Bronchial epithelial cell (primary cell): ENCODE measurements at places on chromosomes 13 and 19.

GRCh38 chr13:78972561-78972960, 313.6 kb upstream of the OBI1 start:
- DNase-seq = no peak

GRCh38 chr13:99994638-99995020, 13.0 kb downstream of the ZIC2 start:
- no peak for DNase-seq

DNA sequence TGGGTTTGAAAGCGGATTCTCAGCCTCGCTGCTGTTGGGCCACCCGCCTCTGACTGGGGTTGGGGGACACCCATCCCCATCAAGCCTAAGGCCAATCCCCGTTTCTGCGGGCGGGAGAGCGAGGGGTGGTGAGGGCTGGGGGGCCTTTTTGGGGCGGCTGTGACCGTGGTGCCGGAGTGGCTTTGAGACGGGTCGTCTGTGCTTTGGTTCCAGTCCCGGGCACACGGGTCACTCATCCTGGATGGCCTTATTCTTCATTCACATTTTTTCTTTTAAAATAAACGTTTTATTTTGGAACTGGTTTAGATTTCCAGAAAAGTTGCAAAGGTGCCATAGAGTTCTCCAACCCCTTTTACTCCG, 1.6 kb downstream of the ZNRF4 start:
- DNase-seq = no peak

- peak; percentile 9 for DNase-seq
These were observed 549.0 kb downstream of the GPC6 start for GRCh38 chr13:93775507-93776108.

GRCh38 chr13:28538932-28539331, 44.0 kb upstream of the FLT1 start:
- DNase-seq = no peak

- no peak for DNase-seq
These were observed 698 bp downstream of the BLOC1S3 start for GRCh38 chr19:45179072-45179891.

- no peak for DNase-seq
These were observed 91.2 kb downstream of the DOCK9 start for GRCh38 chr13:98886587-98887230.

DNA sequence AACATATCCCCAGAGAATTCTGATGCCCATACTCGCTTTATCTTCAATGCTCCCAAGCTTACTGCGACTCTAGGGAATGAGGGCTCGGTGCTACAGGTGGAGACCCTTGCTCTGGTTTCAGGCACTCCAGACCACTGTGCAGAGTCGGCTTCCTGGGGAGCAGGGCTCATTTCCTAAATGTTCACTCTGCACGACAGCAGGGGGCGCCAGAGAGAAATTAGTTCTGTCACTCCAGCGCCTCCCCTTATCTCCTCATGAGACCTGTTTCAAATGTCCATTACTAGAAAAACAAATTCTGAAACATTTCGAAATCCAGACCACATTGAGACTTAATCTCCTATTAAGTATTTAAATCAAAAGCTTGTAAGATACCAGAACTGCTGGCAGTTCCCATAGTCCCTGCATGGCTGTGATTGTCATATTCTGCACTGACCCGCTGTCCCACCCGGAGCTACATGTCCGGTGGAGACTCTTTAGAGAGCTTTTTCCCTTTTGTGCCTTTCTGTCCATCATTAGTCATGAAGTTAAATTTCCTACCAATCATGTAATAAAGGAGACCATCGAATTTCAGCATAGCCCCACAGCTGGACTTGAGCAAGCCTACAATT, 22.4 kb downstream of the EPSTI1 start:
- DNase-seq = peak; percentile 52

DNA sequence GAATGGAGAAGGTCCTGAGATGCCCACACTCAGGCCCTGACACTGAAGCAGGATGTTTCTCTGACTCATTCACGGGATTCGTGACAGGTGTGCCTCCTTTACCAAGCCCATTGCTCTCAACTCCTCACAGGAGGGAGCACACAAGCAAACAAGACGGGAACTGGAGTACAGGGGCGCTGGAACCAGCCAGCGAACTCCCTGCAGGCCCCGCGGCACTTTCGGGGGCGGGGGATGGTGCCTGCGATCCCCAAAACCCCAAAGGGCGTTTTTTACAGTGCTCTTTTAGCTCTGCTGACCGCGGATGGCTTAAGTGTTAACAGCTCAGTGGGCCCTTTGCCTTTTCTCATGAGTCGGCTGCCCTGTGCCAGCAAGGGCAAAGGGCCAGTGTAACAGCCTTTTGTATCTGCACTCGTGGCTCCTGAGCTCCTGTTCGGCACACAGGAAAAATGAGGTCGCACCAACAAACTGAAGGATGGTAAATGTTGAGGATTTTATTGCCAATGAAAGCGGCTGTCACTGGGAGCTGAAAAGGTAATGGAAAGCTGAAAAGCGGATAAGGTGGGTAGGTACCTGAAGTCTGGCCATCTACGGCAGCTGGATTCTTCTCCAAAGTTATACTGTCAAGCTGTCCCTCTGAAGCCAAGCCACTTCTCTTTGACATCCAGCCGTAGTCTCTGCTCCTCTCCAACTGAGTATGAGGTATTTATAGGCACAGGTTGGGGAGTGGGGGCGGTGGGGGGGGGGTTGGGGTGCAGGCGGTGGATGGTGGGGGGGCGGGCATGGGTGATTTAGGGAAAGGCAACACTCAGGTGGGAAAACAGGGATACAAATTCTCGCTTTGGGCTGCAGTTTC, 65.0 kb upstream of the TRPC4 start:
- DNase-seq = no peak
